T1000 (cell line): ENCODE measurements at places on chromosomes 13 and 19.

- DNase-seq: no peak
Measured at GRCh38 chr13:26095846-26096610, 44.2 kb upstream of the SHISA2 start.

DNA sequence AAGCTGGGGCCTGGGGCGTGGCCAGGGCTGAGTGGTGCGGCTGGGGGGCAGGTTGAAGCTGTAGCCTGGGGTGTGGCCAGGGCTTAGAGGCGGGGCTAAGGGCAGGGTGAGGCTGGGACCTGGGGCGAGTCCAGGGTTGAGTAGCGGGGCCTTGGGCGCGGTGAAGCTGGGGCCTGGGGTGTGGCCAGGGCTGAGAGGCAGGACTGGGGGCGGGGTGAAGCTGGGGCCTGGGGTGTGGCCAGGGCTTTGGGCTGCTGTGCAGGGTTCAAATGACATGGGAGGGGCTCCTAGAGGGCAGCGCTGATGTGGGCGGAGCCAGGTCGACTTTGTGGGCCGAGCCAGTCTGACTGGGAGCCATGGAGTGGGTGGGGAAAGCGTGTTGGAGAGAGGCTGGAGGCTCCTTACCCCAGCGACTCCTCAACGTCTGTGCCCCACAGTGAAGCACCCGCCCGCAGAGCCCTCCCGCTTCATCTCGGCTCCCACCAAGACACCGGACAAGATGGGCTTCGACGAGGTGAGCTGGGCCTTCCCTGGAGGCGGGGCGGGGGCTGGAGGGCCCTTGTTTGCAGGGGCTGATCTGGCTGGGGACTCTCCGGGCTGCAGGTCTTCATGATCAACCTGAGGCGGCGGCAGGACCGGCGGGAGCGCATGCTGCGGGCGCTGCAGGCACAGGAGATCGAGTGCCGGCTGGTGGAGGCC is 21.5 kb downstream of the COLGALT1 start:
- DNase-seq: no peak

GRCh38 chr19:803099-803561 is 5.9 kb downstream of the PTBP1 start:
- DNase-seq: no peak

GRCh38 chr13:66532845-66533244 is 697.3 kb downstream of the PCDH9 start:
- DNase-seq: no peak

GRCh38 chr13:99250982-99251825 is 7.0 kb downstream of the GPR18 start:
- DNase-seq: no peak

- no peak for DNase-seq
Measured at GRCh38 chr13:97834250-97834649, 119.2 kb upstream of the IPO5 start.

- no peak for DNase-seq
Measured at GRCh38 chr13:51895906-51896888, 34.4 kb downstream of the CCDC70 start.

DNA sequence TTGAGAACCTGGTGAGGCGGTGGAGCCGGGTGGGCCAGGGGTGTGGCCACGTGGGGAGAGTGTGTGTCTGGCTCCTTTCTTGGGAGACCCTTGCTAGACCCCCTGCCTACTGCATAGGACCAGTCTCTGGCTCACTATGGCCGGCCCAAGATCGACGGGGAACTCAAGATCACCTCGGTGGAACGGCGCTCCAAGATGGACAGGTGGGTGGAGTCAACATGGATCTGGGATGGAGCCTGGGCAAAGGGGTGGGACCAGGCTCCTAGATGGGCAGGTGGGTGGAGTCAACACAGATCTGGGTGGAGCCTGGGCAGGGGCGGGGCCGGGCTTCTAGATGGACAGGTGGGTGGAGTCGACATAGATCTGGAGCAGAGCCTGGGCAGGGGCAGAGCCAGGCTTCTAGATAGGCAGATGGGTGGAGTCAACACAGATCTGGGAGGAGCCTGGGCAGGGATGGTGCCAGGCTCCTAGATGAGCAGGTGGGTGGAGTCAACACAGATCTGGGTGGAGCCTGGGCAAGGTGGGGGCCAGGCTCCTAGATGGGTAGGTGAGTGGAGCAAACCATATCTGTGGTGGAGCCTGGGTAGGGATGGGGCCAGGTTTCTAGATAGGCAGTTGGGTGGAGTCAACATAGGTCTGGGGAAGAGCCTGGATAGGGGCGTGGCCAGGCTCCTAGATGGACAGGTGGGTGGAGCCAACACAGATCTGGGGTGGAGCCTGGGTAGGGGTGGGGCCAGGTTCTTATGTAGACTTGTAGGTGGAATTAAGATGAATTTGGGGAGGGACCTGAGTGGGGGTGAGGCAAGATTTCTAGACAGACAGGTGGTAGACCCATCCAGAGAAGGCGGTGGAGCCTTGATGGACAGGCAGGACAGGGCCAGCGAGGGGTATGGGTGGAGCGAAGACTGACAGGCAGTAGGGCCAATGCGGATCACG is 56.5 kb downstream of the VAV1 start:
- no peak for DNase-seq

GRCh38 chr13:74128156-74128767 is 5.9 kb downstream of the KLF12 start:
- no peak for DNase-seq

- no peak for DNase-seq
Measured at GRCh38 chr13:100163375-100163774, 74.5 kb downstream of the PCCA start.
